ENCODE measurements at places on chromosomes 1 and 21. TPM values are rescaled to one million over a fixed set of nuclear protein-coding genes. Genes with fewer than 3 reads are reported as not detected.

The SPATA1 gene
- 0.22 TPM for total RNA-seq

The TMEM61 gene
- total RNA-seq = not detected

The FNDC10 gene
- total RNA-seq = 1.4 TPM

The CYP4Z1 gene
- total RNA-seq = 8.5 TPM

- no peak for DNase-seq
Measured at GRCh38 chr1:160844447-160845232, 18.0 kb downstream of the CD244 start.

The DCLRE1B gene
- total RNA-seq = 7.2 TPM

- DNase-seq = no peak
Measured at GRCh38 chr1:26828411-26828991, 2.0 kb downstream of the ZDHHC18 start.

The CSF1 gene
- 66.8 TPM for total RNA-seq

DNA sequence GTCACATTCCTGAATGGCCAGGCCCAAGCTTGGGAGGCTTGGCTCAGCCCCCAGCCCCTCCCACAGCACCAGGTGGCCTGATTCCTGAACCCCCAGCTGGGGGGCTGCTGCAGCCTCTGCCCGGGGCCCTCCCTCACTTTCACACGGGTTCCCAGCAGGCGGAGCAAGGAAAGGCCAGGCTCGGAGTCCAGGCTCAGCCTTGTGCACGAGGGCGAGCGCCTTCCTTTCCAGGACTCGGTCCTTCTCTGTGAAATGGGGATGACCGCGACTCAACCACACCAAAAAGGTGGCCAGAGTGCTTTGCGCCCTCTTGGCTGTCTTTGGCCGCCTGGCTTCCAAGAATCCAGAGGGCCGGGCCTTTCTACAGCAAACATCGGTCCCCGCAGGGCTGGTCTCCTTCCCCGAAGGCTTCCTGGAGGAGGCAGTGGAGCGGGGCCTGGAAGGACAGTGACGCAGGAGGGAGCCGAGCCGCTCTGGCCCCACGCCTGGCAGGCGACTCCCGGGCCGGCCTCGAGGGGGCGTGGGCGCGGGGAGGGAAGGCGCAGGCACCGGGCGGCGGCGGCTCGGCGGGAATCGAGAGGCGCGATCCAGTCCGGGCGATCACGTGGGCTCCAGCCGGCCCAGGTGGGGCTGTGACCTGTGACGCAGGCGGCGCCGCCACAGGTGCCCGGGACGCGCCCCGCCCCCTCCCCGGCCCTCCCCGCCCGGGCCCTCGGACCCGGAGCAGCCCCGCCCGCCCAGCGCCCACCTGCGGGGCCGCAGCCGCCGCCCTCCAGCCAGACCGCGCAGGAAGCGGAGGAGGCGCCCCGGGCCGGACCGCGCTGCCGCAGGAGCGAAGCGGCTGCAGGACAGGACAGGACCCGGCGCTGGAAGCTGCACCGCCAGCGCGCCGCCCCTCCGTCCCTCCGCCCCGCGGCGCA is at the start of gene ARHGEF16:
TSS of gene ARHGEF16 (plus strand) at position 775 of the 920 bp plus-strand sequence. CDS start 8,420 bp downstream, outside the sequence.
- DNase-seq = no peak

DNA sequence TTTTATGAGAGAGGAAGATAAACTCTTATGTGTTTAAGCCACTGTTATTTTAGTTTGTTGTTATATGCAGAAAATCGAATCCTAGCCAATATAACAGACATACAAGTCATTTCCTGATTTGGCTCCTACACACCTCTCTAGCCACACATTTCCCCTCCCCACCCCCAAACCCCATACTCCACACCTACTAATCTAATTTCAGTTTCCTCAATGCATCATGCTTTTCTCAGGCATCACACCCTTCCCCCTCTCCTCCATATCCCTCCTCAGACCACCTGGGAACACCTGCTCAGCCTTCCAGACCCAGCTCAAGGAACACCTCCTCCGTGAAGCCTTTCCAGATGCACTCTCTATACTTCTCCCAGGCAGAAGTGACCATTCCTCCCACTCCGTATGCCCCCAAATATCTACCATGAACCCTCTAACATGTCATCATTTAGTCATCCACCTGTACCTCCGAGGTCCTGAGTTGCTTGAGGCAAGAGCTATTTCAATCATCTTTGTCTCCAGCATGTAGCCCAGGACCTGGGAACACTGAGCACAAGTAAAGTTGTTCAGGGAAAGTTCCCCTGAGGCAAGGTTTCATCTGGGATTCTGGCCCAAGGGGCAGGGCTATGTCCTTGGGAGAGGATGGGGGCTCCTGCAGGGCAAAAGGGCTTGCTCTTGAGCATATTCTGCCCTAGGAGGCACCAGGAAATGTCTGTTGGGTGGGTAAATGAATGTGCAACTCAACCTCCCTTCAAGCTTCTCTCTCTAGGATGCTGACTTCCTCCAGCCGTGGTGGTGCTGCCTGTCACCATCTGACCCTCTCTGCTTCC is 126.8 kb downstream of the HIVEP3 start:
- DNase-seq = no peak

- no peak for DNase-seq
Measured at GRCh38 chr1:109252893-109253802, 3.8 kb downstream of the CELSR2 start.

GRCh38 chr1:18278946-18279345 is 171.3 kb downstream of the IGSF21 start:
- DNase-seq = no peak

- no peak for DNase-seq
Measured at GRCh38 chr1:46236882-46237281, 10.7 kb upstream of the RAD54L start.

The MARK1 gene
- 11.6 TPM for total RNA-seq

GRCh38 chr1:19165501-19165900 is 44.6 kb downstream of the UBR4 start:
- DNase-seq = no peak

- no peak for DNase-seq
Measured at GRCh38 chr1:26220199-26220912, 13.6 kb upstream of the CEP85 start.

The CCDC24 gene
- 9.4 TPM for total RNA-seq

- DNase-seq = no peak
Measured at GRCh38 chr1:229999004-229999670, 67.9 kb upstream of the GALNT2 start.

DNA sequence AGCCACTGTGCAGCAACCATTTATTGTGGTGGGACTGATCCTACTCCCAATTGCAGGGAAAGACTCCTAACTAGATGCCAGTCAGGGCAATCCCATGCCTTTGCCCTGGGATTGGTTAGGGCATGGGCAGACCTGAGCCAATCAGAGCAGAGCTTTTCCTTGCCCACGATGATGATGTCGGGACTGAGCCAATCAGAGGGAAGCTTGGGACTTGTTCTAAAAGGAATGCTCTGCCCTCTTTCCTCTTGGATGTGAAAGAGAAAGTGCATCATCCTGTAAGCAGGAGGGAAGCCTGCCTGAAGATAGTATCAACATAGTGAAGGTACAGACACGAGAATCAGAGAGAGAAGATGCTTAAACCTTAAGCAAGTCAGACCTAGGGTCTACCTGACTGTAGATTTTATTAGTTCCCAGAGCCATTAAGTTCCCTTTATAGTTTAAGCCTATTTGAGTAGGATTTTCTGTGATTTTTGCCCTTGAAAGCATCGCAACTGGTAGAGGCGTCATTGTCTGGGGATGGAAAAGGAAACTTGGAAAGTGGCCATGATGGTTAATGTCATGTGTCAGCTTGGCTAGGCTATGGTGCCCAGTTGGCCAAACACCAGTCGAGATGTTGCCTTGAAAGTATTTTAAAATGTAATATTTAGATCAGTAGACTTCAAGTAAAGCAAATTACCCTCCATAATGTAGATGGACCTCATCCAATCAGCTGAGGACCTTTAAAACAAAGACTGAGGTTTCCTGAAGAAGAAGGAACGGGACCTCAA is 19.9 kb downstream of the IRF2BP2 start:
- DNase-seq = no peak

The CFAP141 gene
- not detected for total RNA-seq

The SERPINC1 gene
- total RNA-seq = not detected

- no peak for DNase-seq
Measured at GRCh38 chr21:45975020-45975666, 6.4 kb upstream of the COL6A1 start.

The AMY1C gene
- not detected for total RNA-seq

The DNAJC6 gene
- 11.4 TPM for total RNA-seq

GRCh38 chr1:153985341-153985912 is 712 bp downstream of the RAB13 start:
- peak; percentile 61 for DNase-seq

The PCP4 gene
- not detected for total RNA-seq

The IFNGR2 gene
- total RNA-seq = 153 TPM

DNA sequence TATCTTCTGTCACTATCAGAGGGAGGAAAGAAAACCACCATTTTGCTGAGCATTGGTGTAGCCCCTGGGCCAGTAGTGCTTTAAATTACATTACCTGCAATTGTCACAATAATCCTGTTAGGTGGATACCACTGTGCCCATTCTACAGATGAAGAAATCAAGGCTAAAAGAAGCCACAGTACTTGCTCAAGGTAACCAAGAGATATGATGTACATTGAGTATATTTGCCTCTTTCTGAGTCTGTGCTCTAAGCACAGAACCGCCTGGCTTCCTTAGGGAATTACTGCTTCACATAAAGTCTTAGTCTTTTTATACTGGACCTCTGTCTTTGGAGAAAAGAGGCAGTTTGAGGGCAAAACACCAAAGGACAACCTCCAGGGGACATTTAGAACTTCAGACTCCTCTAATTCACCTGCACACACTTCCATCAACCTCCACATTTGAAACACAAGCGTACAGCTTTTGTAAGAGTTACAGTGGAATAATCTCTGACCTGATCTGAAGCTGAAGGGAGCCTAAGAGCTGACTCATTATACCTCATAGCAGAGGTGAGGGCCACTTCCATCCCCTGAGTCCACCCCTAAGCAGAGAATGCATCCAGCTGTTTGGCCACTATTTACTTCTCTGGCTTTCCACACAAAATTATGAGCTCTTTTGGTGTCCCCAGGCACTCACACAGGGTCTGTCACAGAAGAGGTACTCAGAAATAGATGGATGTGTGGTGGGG is 61.8 kb downstream of the PLPP3 start:
- no peak for DNase-seq

GRCh38 chr1:45892068-45892785 is 88.8 kb downstream of the MAST2 start:
- no peak for DNase-seq

DNA sequence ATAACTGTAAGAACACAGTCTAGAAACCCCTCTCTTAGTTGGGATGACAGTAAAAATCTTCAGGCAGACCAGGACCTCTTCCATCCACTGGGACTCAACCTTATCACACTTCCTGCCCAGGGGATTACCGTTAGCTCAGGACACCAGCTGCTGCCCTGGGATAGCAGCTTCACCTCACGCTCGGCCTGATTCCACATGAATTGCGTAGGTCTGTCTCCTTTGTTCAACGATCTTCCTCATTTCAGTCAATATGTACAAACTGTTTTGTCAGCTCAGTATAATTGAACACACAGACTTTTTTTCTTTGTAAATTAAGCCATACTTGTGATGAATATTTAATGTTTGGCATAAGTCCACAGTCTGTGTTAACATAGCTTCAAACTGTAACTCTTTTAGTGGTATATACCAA is 290.4 kb downstream of the GRIK1 start:
- no peak for DNase-seq

The KRTAP7-1 gene
- not detected for total RNA-seq

DNA sequence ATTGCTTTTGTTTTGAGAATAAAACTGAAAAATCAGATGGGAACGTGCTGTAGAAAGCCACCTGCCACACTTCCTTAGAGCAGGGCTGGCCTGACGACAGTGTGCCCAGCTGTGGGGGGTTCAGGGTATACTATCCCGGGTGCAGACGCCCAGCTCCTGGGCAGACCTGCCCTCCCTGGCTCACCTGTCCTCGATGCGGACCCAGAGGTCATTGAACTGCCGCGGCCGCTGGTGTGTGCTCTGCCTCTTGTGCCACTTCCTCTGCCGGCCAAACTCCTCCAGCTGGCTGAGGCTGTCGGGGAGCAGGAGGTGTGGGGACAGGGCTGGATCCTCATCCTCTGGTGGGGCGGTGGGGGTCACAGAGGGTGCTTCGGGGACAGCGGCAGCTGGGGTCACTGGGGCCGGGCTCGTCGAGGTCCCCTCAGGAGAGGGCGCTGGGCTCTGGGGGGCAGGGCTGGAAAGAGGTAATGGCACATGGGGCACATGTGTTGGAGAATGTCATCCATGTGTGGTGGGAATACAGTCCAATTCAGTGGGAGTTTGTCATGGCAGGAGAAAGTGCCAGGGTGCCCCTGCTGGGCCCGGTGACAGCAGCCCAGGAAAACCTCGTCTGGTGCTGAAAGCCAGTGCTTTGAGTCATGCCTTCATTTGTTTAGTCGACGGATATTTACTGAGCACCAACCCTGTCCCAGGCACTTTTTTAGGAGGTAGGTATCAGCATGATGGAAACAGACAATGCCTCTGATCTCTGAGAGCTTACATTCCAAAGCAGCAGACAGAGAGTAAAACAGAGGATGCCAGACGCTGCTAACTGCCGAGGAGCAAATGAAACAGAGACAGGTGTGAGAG is 222.0 kb downstream of the TRABD2B start:
- no peak for DNase-seq

- no peak for DNase-seq
Measured at GRCh38 chr1:201026234-201026633, 2.7 kb upstream of the KIF21B start.

- no peak for DNase-seq
Measured at GRCh38 chr1:175597205-175597604, 146.2 kb downstream of the TNR start.

DNA sequence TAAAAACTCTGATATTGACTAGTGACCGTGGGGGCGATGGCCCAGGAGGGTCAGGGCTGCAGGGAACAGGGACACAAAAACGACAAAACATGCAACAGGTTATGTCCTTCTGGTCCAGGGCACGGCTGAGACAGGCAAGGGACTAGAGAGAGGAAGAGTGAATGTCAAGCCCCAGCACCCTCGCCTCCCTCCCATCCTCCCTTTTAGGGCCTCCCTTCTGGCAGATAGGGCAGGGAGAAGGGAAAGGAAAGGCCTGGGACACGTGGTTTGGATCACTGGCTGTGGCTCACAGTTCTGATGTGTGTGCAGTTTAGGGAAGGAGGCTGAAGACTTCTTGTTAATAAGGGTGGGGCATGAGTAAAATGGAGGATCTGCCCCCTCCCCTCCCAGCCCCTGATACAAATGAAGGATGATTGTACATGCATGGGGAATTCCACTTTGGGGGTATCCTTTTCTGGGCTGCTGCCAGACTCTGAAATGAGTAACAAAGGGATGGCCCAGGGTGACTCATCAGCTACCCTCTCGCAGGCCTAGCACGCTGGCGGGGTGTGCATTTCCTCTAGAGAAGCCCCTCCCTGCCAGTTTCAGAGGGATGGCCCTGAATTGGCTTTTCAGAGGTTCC is 14.2 kb downstream of the CAPN2 start:
- DNase-seq = peak; percentile 74

GRCh38 chr21:32537569-32537881 is 47.8 kb downstream of the TCP10L start:
- no peak for DNase-seq

Data from tibial nerve (tissue), 4 donors.